Brain (organoid and tissue), 16 donors: ENCODE measurements at places on chromosomes 3 and 15.

DNA sequence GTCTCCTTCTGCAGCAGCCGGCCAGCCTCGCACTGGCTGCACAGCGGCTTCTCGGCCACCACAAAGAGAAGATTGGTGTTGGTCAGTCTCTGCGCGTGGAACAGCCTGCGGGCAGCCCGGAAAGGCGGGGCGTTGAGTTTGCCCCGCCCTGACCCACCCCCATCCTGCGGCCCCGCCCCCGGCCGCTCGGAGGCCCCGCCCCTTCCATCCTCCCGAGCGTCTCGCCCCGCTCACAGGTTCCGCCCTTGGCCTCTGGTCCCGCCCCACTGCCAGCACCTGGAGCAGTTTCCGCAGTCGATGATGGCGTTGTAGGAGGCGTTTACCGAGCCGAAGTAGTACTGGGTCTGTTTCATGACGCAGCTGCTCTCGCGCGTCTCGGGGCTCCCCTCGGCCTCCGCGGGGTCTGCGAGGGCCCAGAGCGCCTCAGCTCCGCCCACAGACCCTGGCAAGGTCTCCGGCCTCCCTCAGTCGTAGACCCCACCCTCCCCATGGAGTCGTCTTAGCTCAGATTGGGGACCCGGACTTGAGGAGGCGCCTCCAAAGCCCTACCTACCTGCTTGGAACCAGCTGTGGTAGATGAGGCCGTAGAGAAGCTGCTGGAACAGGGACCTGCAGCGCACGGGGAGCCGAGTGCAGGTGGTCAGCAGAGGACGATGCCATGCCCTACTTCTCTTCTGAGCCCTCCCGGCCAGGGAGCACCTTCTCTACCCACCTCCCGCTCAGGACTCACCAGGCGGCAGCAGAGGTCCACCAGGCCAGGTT is 5.9 kb upstream of the TMEM115 start:
- DNase-seq: peak; percentile 50

GRCh38 chr15:81315452-81316175 is 8.3 kb downstream of the STARD5 start:
- DNase-seq: no peak

- no peak for DNase-seq
Observed at GRCh38 chr3:177478170-177478867, 281.0 kb upstream of the TBL1XR1 start.

DNA sequence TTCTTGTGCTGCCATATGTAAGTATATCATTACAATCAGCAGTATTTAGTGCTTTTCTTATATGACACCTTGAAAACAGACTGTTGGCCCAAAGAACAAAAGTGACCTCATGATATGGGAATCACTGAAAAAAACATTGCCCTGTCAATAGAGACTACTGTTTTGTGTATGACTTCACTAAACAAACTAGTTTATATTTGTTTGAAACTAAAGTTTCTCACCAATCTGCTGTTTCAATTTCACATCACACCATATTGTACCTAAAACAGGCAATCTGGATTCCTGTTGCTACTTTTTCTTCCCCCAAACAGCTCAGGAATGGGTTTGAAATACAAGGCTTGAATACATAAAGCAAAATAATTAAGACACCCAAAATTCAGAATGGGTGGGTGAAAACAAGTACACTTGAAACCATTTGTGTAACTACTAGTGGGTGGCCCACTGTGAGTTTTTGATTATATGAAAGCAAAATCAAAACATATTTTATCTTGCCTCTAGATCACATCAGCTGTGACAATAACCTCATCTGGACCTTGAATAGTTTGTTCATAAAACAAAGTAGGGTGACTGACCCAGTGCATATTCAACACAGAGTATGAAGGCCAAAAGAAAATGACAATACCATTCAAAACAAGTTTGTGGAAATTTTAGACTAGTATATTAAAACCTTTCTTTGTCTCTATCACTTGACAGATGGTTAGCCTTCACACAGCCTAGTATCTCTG is 5.9 kb downstream of the ZBTB20 start:
- no peak for DNase-seq

DNA sequence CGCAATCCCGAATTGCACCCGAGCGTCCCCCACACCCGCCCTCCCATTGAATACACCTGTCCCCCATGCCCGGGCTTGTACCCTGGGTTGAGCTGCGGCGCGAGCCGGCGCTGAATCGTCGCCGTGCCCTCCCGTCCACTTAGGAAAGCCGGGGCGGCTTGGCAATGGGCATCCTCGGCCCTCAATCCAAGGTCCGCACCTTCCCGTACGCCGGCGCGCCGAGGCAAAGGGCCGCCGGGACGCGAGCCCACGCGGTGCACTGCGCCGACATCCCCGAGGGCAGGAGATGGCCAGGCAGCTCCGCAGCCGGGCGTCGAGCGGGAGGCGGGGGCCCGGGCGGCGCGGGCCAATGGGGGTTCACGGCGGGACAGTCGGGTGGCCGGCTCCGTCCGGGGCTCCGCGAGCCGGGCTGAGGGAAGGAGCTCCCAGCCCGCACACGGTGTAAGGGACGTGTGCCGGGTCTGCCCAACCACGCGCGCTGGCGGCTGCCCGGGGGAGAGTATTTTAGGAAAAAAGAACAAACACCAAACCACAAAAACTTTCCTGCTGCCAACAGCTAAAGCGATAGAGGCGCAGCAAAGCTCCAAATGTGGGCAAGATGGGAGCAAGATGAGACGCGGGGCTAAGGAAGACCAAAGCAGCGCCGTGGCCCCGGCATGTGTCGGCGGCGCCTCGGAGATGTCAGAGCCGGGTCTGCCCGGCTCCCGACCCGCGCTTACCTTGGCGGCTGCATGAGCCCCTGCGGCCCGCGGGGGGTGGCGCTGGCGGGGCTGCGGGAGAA is 621 bp downstream of the RGMA start:
- DNase-seq: no peak

- DNase-seq: peak; percentile 47
Observed at GRCh38 chr15:50148362-50148963, 29.4 kb upstream of the ATP8B4 start.
